Cardiac muscle cell (in vitro differentiated cells and primary cell): ENCODE measurements at places on chromosomes 11 and 22. TPM values are rescaled to one million over a fixed set of nuclear protein-coding genes. Genes with fewer than 3 reads are reported as not detected.

GRCh38 chr22:35781898-35782297, 64.2 kb downstream of the APOL5 start:
- DNase-seq, result no peak

- no peak for DNase-seq
Observed at GRCh38 chr11:33438301-33438700, 181.1 kb downstream of the HIPK3 start.

DNA sequence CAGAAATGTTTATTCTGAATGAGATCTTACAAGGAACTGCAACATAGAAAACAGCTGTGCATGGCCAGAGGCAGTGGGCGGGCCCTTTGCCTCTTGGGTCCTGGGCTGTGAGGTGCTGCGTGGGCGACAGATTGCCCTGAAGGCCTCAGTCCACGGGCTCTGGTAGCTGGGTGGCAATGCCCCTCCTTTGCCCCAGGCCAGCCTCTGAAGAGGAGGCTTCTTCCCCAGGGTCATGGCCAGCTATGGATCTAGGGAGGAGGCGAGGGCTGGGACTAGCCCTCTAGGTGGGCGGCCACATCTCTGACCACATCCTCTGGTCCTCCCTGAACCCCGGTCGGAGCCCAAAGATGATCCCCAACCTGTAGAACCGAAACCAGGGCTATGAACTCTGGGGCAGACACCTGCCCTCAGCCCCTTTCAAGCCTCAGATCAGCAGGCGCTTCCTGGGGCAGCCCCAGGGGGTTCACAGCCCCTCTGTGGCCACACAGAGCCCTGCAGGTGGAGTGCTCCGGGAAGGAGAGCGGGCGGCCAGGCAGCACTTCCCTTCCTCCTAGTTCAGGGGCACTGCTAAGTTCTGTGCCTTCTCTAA, 6.6 kb upstream of the CDC42BPG start:
- DNase-seq, result no peak

DNA sequence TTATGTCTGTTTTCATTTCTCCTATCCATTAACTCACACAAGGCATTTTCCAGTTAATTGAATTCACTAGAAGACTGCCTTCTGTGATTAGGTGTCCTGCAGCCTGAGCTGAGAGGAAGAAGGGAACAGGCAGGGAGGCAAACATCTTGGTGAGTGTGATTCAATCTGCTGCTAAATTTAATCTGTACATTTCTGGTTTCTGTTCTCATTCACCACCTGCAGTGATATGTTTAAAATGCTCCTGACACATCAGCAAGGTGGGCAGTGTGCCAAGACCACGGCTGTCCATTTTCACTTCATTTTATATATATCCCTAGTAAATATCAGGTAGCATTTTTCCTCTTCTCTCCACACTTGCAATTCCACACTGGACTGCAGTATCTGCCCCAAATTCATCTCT, 416.5 kb downstream of the TMEM135 start:
- DNase-seq, result no peak

DNA sequence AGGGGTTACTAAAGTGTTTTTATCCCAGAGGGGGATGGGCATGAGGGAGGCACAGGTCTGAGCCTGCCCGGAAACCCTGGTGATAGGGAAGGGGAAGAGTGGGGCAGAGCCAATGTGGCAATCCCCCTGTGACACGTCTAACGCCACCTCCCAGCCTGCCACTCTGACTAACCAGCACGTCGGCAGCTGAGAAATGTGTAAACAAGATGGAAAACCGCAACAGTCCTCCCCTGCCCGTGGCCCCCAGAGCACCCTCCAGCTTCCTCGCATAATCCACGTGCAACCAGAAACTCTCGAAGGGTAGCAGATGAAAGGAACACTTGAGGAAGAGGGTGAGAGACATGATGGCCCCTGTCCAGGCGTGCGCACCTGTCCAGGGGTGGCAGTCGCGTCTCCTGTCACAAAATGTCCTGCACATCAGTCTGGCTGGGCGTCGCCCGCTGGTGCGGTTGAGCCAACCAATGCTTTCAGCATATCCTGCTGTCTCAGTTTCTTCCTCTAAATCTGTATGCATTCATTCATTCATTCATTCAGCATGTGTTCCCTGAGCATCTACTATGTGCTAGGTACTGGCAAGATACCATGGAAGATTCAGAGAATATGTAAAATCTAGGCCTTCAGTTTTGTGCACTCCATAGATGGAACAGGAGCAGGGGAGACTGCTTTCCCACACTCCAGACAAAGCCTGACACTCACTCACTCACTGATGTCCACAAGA, 4.5 kb downstream of the TMPRSS4 start:
- no peak for DNase-seq

GRCh38 chr11:66882561-66883015, 25.7 kb downstream of the LRFN4 start:
- no peak for DNase-seq

GRCh38 chr22:40385036-40385782, 14.8 kb downstream of the SGSM3 start:
- DNase-seq, result no peak

- DNase-seq, result no peak
Observed at GRCh38 chr11:20618083-20618482, 18.7 kb downstream of the SLC6A5 start.

DNA sequence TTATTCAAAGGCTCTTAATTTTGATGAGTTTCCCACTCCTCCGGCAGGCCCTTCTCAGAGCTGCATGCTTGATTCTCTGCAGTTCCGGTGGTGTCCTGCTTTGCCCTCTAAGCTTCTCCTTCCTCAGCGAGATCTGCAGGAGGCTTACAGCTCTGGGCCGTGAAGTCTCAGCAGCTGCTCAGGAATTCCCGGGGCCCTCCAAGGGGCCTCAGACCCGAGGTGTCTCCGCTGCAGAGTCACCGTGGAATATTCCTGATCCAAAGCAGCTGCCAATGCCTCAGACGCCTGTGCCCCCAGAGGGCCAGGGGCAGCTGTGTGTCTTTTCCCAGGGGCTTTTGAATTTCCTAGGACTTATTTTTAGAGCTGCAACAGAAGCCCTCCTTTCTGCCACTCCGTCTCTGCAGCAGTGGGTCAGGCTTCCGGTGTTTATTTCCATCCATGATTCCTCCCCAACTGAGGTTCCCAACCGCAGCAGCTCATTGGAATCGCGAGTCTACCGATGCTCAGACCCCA, 37.2 kb downstream of the RPS6KA4 start:
- DNase-seq, result peak; percentile 38

DNA sequence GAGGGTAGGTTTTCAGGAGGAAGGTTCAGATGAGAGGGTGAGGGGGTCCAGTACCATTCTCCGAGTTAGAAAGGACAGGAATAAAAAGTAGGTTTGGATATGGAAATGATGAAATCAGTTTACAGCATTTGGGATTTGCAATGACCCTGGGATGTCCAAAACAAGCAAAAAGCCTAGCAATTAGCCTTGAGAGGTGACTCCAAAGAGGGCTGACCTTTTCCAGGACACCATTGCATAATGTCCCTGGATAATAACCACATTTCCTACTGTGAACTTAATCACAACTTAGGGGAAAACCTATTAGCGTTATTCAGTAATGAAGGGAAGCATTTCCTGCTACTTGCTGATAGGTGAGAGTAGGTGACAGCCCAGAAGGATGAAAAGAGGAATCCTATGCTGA, 101.4 kb upstream of the ARHGAP42 start:
- no peak for DNase-seq

- no peak for DNase-seq
Observed at GRCh38 chr11:125073616-125074483, 10.7 kb downstream of the SLC37A2 start.

DNA sequence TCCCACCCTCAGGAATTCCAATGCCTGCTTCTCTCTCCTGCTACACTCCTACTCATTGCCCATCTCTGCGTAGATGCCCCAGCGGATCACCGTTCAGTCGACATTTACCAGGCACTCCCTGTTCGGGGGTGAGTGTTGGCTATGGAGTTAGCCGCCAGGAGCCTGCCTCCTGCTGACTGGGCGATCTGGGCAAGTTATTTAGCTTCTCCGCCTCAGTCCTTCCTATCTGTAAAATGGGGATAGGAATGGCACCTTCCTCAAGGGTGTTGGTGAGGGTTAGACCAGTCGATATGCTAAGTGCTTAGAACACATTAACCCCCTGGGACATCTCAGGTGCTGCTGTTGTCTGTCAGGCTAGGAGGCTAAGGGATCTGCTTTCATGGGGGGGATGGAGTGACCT, 30.9 kb downstream of the FADD start:
- DNase-seq, result no peak

DNA sequence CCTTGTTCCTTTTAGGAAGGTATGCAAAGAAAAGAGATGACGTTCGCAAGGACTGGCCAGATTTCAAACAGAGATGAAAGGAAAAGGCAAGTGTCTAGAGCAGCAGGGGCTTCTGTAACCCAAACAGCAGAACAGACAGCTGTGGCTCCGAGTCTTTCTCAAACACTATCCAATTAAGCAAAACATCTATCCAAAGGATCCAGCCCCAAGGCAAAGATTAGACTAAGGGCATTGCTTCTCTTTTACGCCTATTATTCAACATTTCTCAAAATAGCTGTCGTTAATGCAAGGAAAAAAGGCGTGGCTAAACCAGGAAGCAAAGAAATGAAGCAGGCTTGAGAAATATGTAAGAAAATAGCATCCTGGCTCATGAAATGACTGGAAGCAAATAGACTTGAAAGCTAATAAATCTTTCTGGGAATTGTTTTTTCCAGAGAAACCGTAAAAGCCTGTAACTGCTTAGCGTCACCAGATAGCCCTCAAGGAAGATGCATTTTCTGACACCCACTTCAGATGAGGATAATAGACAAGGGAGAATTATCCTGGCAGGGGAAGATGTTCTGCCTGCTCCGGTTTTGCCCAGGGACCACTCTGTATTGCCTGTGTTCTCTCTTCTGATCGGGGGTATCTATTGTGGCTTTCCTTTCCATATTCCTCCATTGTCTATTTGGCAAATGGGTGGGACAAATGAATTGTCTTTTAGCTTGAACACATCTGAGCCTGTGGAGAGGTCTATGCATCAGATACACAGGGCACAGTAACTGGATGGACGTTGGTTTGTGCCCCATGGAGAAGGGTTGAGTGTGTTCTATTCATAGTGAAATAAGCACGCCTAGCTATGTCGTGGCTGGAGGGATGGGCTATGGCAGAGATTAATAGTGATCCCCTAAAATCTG, 20.2 kb downstream of the C11orf96 start:
- DNase-seq, result no peak

DNA sequence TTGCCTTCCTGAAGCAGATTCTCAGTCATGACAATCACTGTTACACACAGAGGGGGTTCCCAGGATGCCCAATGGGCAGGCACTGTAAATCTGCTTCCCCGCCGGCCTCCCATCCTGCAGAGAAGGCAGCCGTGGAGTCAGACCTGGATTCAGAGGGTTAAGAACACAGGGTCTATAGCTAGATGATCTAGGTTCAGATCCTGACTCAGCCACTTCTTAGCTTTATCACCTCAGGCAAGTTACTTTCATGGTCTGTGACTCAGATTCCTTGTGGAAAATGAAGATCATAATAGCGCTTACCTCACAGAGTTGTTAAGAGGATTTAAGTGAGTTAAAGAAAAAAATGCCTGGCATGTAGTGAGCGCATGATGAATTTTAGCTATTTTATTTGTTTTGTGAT, 95.9 kb downstream of the TIMP3 start:
- peak; percentile 45 for DNase-seq

DNA sequence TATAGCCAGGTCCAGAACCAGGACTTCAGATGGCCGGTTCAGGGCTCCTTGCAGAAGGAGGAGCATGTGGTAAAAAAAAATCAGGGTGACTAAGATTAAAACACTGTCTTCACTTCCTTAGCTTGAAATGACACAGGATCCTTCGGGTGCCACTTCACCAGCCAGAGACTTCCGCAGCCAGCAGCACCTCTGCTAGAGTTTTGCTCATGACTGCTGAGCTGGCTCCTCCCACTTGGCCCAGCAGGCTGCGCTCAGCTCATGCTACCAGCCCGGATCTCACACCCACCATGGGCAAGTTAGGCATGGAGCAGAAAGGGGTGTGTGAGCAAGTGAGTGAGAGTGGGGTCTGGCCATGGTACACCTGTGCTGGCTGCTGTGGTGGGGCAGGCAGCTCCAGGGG, 6.6 kb upstream of the MS4A18 start:
- no peak for DNase-seq

DNA sequence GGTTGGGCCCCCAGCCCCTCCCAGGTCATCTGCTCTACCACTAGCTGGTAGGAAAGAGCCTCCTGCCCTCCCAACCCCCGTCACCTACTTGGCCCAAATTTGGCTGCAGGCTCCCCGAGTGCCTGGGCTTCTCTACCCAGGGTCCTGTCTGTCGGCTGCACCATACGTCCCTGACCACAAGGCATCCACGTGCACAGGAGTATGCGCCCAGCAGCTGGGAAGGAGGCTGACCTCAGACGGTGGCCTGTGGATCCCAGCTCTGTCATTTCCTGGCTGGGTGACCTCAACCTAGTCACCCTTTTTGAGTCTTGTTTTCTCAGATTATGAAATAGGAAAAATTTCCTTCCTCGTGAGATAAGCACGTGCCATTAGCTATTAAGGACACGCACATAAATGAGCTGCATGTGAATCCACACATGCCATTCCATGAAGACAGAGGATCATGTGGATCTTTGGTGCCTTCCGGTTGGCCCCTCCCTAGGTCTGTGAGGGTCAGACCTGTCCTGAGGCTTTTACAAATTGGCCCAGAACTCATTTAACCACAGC, 13.7 kb downstream of the CYB561A3 start:
- DNase-seq, result peak; percentile 85

The MAPK8IP1 gene
- total RNA-seq, result 12.6 and 19.1 TPM in 2 replicates

The ZW10 gene
- 9.3 and 10.2 TPM in 2 replicates for total RNA-seq

The BDNF gene
- total RNA-seq, result 0.36 and 0.70 TPM in 2 replicates

The CD6 gene
- 0.35 and 4.2 TPM in 2 replicates for total RNA-seq

The SYT9 gene
- 2.2 and 3.8 TPM in 2 replicates for total RNA-seq

The RIN1 gene
- 4.9 and 9.4 TPM in 2 replicates for total RNA-seq

The TSSK2 gene
- not detected in 2 replicates for total RNA-seq

The CD3E gene
- not detected in 2 replicates for total RNA-seq

The LDHAL6A gene
- total RNA-seq, result not detected in 2 replicates
